Immature natural killer cell (primary cell): ENCODE measurements at places on chromosomes 4 and X.
A peak's percentile ranks its signal among the peaks of the same experiment; 100 is the strongest.

DNA sequence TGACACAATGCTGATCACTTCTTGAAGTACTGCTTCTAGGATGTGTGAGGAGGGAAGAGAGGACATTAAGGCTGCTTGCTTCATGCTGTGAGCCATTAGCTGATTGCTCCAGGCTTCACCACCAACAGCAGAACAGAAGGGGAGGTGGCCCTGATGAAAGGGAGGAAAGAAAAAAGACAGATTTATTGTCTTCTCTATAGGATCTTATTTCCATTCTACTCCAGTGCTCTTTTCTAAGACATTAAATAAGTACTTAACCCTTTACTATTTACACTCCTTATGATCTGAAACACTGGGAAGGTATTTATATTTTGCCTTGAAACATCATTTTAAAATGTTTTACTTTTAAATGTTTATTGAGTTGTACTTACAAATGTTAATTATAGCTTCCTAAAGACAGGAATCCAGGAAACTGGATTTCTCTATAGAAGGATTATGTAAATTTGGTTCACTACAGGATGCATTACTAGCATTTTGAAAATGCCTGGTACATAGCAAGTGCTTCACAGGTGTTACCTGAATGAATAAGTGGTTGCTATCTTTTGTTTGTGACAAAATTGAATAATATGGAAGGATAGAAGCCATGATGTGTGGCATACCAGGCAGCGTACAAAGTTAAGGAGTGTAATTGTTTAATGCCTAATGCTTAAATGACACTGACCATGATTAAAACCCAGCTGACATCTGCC, 680.9 kb upstream of the ATOH1 start:
- DNase-seq, result no peak

DNA sequence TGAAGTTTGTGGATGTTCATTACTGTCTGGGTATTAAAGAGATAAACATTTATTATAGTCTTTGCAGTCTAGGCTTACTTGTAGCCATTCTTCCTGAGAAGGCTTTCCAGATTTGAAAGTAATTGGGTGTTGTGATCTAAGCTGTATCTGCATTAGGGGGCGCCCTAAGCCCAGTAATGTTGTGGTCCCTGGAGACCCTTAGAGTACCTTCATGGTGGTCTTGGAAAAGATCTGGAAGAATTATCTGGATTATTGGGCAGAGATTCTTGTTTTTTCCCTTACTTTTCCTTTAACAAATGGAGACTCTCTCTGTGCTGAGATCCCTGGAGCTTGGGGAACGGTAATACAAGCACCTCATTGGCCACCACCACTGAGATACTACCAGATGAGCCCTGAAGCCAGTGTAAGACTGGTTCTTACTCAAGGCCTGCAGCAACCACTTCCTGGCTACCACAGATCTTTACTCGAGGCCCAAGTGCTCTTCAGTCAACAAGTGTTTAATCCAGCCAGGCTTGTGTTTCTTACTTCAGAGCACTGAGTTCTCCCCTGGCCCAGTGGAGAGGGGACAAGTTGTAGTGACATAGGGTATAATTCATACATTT, 63.1 kb downstream of the RTL3 start:
- DNase-seq, result peak; percentile 2

DNA sequence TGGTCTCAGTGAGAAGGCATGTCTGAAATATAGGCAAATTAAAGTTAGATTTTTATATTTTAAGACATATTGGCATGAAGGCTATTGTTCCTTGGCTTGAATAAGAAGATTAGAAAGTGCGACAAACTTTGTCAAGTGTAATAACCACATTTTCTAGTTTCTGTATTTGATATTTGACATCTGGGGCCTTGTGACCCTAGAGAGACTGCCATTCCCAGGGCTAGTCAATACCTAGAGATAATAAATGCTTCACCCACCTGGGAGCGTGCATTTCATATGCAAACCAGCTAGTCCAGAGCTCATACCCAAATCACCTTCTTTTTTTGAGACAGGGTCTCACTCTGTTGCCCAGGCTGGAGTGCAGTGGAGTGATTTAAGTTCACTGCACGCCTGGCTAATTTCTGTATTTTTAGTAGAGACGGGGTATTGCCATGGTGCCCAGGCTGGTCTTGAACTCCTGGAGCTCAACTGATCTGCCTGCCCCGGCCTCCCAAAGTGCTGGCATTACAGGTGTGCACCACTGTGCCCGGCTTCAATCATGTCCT, 62.6 kb downstream of the COQ2 start:
- no peak for DNase-seq

GRCh38 chr4:179750374-179750773, 2308.1 kb upstream of the AGA start:
- no peak for DNase-seq

DNA sequence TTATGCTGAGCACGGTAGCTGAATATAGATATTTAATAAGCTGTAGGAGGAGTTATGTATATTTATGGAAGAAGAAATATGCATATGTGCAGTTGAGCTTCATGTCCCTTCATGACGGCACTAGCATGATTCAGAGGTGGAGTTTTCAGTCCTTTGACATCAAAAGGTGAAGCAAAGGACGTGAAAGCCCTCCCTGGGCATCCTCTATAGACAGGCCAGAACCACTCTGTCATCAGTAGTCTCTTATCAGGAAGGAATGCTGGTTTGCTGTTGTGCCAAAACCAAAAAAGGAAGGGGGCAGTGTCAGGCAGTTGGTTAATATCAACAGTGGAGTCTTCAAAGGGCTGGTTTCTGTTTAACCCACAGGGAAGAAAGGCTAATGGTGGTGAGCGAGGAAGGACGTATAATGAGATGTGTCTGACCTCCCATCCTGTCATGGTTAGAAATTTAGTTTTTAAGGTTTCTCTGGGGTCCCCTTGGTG, 23.5 kb upstream of the IL2 start:
- no peak for DNase-seq

DNA sequence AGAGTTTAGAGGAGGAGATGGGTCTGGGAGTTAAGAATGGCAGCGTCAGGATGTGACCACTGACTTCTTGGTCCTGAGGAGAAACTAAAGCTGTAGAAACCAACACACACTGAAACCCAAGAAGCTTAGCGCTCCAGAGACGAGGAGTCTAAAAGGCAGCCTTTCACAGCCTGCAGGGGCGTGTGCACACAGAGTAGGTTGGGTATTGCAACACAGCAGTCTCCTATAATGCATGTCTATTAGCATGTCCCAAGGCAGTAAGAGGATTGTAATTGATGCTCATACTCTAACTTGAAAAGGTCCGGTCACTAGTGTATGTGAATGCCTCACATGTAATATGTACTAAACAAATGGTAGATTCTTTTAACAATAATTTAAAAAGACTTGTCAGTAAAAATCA, 57.4 kb downstream of the PTTG2 start:
- DNase-seq, result no peak

DNA sequence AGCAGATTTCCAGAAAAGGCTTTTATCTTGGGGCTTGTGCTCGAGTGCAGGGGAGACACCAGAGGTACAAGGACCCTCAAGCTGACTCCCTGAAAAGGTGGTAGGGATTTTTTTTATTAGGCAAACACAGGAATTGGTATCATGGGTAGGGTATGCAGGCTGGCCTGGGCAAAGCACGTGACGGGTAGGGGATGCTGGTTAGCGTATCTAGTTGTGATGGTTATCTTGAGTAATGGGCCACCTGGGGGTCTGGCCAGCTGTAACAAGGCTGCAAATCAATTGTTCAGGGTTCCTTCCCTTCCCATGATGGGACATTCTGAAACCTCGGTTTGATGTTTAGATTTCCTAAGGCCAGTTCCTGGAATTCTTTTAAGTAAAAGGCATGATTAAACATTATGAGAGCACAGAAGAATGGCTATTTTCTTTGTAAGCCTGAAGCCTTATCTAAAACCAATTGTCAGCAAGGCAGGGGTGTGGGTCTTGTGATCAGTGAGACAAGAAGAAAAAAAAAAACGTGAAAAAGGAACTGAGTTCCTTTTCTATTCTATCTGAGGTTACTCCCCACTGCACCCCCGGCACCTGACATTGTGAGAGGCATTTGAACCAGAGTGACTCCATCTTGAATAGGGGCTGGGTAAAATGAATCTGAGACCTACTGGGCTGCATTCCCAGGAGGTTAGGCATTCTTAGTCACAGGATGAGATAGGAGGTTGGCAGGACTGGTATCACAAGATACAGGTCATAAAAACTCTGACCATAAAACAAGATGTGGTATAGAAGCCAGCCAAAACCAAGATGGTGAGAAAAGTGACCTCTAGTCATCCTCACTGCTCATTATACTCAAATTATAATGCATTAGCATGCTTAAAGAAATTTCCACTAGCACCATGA, 64.2 kb upstream of the S100G start:
- DNase-seq, result no peak
